Stimulated activated CD4-positive, alpha-beta T cell treated with anti-CD3 and anti-CD28 coated beads, TNF-alpha, amount 100 ng/mL, for 4 hours (primary cell): ENCODE measurements at places on chromosomes 2 and 18.

DNA sequence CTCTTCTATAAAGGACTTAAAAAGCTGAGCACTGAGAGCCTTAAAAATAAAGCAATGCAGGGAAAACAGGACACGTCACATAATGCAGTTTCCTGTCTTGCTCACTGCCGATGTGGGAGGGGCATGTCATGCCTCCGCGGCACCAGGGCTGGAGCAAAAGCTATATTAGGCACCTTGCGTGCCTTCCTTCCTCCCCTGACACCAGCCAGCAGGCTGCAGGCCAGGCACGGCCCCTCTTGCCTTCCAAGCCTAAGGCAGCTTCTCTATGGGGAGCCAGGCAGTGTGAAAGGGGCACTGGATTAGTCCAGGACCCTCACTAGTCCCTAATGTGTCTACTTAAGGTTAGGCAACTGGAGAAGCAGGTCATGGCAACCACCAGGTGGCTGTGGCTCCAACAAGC, 26.3 kb downstream of the MRPL35 start:
- peak; percentile 35 for DNase-seq

DNA sequence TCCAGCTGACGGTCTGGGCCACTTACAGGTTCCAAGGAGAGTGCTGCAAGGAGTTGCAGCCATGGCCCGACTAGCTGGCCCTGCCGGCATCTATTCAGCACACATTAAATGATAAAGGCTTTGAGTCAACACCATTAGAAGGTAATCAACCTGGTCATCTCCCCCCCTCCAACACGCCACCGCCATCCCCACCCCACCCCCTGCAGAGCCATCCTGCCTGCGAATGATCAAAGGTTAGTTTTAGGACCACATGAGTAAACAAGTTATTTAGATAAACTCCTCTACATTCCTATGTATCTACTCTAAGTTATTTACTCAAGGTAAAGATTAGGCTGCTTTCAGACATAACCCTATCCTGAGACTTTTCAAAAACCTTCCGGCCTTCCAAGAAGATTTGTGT, 349.3 kb upstream of the SLC39A10 start:
- DNase-seq = no peak

GRCh38 chr2:11967946-11968465, 221.6 kb downstream of the LPIN1 start:
- DNase-seq = no peak

DNA sequence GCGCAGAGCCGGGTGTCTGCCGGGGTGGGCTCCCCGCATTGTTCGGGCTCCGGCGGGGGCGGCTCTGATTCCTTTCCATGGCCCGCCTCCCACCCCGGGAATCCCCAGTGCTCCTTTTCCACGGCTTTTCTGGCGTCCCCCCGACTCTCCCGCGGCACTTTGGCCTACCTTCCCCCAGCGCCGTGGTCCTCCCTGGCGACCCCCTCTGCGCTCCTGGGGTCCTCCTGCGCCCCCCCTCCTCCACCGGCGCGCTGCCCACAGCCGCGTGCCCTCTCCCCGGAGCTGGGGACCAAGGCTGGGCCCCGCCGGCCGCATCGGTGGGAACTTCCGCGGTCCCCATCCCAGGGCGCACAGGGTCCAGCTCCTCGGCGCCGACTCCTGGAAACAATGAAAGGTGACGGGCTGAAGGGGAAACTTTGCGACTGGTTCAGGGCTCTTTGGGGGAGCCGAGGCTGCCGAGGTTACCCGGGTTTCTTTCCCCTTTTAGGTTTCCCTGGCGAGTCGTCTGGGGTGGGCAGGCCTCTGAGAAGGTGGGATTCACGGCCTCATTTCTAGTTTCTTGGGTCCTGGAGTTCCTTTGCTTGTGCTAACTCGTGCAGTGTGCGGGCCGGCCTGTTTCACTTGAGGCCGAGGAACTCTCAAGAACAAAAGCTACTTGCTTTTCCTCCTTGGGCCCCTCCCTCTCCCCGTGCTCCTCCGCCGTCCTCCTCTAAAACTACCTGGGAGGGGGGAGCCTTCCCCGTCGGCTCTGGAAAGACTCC, 2.2 kb downstream of the TGIF1 start:
- DNase-seq = no peak

GRCh38 chr18:69469444-69469919, 68.8 kb downstream of the DOK6 start:
- DNase-seq = peak; percentile 3

- DNase-seq = no peak
Measured at GRCh38 chr2:205994344-205994743, 91.6 kb downstream of the INO80D start.

GRCh38 chr2:10526281-10527000, 78.3 kb upstream of the ODC1 start:
- DNase-seq = no peak

DNA sequence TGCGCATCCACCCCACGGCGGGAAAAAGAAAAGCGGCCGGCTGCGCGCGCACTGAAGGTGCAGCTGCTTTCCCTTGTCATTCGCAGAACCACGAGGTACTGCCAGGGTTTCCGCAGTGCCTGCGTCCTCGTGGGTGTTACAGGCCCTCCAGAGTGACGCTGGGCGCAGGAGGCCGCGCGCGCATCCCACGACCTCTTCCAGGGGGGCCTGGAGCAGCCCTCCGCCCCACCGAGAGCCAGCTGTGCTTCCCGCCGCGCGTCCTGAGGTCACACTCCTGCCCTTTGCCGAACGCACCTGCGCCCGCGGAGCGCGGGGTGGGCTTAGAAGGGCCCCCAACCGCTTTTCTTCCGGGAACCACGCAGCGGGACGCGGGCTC, 378 bp upstream of the IAH1 start:
- DNase-seq = peak; percentile 51

- DNase-seq = no peak
Measured at GRCh38 chr2:47422016-47422415, 19.1 kb downstream of the MSH2 start.

DNA sequence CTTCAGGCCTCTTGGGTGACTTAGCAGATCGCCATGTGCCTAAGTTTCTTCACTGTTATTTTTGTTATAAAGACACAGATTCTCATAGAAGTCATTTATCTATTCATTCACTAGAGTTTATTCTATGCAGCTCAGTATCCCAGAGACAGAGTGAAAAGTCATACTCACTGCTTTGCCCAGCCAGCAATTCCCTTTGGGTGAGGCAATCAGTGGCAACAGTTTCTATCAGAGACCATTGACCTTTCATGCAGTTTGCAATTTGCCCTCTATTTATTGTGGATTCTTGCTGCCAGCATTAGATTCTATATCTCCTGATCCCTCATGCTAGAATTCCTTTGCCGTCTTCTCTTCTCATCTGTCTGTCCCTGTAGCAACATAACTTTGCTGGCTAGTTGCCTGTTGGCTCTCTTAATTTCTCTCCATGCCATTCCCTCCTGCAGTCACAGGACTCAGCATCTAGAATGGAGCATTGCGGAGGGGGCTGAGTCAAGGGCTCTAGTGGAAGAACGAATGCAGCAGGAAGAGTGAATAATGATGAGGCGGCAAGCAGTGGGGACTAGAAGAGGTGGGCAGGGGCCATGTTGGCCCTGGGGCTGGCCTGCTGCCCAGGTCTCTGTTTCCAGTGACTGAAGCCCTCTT, 12.2 kb downstream of the SLC9A4 start:
- DNase-seq = no peak

DNA sequence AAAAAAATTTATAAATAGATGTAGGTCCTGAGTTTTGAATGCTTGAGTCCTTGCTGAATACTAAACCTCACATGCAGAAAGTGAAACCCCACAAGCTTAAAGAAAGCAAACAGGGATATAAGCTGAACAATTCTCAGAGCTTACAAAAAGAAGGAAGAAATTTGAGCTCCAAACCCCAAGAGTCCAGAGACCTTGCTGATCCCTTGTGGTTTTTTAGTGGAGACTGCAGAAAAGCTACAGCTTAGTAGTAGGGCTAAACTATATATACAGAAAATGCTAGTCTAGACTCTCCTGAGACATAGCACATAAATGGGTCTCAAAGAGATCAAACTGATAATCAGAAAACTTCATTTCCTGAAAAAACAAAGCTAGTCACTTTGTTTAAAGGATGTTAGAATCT, 1548.1 kb upstream of the ZEB2 start:
- no peak for DNase-seq

GRCh38 chr2:18456026-18456425, 104.4 kb downstream of the RDH14 start:
- DNase-seq = no peak

GRCh38 chr2:67438337-67438736, 41.2 kb downstream of the ETAA1 start:
- no peak for DNase-seq

- no peak for DNase-seq
Measured at GRCh38 chr2:145744541-145745386, 1224.8 kb upstream of the ZEB2 start.

- no peak for DNase-seq
Measured at GRCh38 chr2:209501579-209501978, 77.7 kb downstream of the MAP2 start.

DNA sequence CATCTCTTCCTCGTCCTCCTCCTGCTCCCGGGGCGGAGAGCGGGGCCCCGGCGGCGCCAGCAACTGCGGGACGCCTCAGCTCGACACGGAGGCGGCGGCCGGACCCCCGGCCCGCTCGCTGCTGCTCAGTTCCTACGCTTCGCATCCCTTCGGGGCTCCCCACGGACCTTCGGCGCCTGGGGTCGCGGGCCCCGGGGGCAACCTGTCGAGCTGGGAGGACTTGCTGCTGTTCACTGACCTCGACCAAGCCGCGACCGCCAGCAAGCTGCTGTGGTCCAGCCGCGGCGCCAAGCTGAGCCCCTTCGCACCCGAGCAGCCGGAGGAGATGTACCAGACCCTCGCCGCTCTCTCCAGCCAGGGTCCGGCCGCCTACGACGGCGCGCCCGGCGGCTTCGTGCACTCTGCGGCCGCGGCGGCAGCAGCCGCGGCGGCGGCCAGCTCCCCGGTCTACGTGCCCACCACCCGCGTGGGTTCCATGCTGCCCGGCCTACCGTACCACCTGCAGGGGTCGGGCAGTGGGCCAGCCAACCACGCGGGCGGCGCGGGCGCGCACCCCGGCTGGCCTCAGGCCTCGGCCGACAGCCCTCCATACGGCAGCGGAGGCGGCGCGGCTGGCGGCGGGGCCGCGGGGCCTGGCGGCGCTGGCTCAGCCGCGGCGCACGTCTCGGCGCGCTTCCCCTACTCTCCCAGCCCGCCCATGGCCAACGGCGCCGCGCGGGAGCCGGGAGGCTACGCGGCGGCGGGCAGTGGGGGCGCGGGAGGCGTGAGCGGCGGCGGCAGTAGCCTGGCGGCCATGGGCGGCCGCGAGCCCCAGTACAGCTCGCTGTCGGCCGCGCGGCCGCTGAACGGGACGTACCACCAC, 2.1 kb downstream of the GATA6 start:
- DNase-seq = no peak

- DNase-seq = no peak
Measured at GRCh38 chr2:219356834-219357233, 24.3 kb upstream of the RESP18 start.

GRCh38 chr2:80002112-80002511, 302.4 kb downstream of the LRRTM1 start:
- DNase-seq = no peak

GRCh38 chr18:63664571-63664970, 2.9 kb upstream of the SERPINB3 start:
- no peak for DNase-seq

DNA sequence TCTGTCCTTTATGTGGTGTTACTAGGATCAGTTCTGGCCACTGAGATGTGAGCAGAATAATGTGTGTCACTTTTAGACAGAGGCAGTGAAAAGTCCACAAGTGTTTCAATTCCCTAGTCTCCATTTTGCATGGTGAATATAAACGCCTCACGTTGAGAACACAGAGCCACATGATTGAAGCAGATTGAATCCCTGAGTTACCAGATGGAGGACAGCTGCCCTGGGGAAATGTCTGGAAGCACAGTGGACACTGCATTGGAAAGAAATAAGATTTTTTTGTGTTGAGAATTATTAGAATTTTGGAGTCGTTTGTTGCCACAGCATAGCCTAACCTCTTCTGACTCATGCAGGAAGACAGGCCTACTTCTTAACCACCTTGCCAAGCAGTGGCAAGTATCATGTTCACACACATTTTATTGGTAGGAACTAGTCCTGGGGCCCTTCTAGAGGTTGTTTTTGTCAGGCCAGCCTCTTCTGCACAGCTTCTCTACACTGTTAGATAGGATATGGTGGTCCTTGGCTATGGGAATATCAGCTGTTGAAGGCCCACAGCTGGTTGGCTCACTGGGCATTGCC, 188.6 kb downstream of the TMEM182 start:
- no peak for DNase-seq

DNA sequence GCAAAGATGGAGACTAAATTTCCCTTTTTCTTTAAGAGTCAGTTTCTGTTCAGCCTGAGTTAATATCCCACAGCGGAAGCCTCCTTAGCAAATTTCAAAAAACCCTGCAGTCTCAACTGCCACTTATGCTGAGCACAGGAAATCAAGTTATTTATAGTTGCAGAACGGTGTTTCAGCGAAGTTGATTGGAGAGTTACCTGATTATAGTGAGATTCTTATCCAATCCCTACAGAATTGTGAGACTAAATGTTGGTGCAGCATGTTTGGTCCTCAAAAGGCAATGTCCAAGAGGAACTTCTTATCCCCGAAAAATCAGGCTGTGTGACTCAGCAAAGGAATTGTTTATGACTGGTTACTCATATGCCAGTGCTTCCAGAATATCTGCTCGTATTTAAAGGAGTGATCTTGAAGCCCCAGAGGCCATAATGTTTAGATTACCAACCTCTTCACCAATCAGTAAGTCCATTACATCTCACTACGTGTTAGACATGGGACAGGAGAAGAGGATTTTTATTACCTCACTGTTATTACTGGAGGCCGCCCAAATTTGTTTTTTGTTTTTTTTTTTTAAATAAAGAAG, 67.9 kb downstream of the LRRFIP1 start:
- no peak for DNase-seq

DNA sequence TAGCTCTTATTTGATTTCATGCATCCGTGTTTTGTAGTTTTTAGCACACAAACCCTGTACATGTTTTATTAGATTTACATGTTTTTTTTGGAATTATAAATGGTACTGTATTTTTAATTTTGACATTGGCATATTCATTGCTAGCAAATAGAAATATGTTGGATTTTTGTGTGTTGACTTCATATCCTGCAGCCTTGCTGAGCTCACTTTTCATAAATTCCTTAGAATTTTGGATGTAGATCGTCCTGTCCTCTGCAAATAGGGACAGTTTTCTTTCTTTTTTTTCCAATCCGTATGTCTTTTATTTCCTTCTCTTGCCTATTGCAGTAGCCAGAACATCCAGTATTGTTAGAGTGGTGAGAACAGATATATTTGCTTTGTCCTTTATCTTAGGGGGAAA, 46.7 kb upstream of the GPR17 start:
- no peak for DNase-seq
